Astrocyte of the spinal cord (primary cell): ENCODE measurements at places on chromosomes 11 and 22.

- no peak for DNase-seq
Observed at GRCh38 chr11:115630214-115630613, 126.0 kb upstream of the CADM1 start.

- peak; percentile 39 for DNase-seq
Observed at GRCh38 chr11:726278-727220, 20.5 kb downstream of the EPS8L2 start.

- DNase-seq, result no peak
Observed at GRCh38 chr11:43853781-43854180, 26.9 kb upstream of the ALKBH3 start.

DNA sequence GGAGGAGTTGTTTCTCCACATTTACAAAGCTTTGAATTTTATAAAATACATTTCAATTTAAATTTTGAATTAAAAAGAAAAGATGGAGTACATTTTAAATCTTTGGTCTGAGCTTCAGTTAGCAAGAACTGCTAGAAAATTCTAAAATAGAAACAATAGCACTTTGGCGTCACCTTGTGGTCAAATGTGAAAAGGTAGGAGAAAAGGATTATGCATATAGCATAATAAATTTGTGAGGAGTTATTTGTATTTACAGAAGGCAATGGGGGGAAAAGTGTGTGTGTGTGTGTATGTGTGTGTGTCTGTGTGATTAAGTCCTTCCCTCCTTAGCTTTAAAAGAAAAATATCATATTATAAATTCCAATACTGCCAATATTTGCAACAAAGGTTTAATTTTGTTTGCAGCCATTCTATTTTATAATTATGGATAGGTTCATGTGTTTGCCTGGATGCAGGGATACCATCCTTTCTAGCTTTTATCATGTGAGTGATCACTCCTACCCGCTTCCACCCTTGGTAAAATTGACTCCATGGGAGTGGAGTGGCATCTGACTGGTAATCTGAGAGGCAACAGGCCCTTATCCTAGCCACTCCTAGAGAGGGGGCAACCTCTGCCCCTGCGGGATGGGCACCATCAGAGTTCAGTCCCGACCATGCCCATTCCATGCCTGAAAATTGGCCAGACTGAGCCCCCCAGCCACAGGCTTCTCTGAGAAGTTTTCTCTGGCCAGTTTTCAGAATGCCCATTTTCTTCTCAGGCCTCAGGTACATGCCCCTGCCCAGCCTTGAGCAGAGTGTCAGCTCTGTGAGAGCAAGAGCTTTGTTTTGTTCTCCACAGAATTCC lies 13.6 kb upstream of the LGR4 start:
- peak; percentile 75 for DNase-seq

GRCh38 chr11:68361702-68362101 lies 49.3 kb downstream of the LRP5 start:
- no peak for DNase-seq

DNA sequence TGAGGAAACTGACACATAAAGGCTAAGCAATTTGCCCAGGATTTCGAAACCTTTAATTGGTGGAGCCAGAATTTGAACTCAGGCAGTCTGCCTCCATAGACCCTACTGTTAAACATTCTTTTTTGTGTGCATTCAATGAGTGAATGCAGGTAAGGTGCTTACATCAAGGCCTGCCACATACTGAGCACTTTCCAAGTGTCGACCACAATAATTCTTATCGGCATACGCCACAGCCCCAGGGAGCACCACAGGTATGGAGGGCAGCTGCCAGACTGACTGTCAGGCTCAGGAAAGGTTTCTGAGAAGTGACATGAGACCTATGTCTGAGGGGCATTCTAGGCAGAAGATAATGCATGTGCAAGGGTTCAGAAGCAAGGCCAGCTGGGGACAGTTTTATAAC lies 334.7 kb upstream of the NARS2 start:
- DNase-seq, result no peak

GRCh38 chr11:60872961-60873524 lies 5.7 kb downstream of the ZP1 start:
- peak; percentile 93 for DNase-seq

DNA sequence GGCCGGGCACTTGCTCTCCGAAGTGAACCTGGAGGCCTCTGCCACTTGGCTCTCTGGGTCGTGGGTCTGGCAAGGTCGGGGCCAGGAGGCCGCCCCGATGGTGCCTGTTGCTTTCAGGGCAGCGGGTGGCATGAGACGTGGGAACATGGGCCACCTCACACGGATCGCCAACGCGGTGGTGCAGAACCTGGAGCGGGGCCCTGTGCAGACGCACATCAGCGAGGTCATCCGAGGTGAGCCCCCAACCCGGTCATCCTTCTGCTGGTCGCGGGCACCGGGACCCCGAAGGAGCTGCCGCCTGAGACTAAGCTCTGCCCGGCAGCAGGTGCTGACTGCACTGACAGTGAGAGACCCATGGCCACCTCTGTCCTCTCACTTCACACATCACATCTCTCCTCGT lies 40.0 kb downstream of the SBF1 start:
- no peak for DNase-seq

DNA sequence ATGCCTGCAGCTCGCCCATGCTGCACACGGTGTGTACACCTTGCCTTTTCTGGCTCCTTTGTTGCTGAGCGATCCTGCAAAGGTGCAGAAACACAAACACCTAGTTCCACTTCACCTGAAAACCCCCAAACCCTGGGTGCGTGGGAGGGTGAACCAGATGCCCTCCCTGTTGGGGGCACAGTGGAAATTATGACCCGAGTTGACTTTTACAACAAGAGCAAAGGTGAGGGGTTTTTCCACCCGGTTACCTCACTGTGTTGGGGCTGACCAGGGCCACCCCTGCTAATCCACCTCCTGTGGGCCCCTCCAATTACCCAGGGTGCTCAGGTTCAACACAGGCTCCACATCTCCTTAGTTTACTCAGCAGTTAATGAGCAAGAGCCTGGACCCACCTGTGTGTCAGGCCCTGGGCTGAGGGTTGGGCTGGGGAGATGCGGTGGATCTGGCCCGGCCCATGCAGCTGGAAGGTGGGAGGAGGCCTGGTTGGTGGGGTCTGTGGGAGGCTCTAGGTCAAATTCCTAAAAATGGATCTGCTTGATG lies 42.1 kb downstream of the LRRC32 start:
- DNase-seq, result no peak

DNA sequence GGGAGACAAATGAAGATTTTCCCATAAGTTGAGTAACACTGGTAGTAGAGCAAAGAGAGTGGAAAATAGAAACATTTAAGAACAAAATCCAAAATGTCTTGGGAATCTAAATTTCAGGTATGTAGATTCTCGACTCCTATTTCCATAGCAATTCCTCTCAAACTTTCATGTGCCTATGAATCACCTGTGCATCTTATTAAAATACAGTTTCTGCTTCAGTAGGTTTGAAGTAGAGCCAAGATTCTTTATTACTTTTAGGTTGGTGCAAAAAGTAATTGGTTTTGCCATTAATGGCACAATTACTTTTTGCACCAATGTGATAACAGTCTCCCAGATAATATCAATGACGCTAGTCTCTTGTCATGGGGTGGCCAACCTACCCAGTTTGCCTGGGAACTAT lies 115.3 kb upstream of the SLC5A12 start:
- no peak for DNase-seq

GRCh38 chr22:20403779-20404140 lies 9.8 kb downstream of the ZNF74 start:
- no peak for DNase-seq

DNA sequence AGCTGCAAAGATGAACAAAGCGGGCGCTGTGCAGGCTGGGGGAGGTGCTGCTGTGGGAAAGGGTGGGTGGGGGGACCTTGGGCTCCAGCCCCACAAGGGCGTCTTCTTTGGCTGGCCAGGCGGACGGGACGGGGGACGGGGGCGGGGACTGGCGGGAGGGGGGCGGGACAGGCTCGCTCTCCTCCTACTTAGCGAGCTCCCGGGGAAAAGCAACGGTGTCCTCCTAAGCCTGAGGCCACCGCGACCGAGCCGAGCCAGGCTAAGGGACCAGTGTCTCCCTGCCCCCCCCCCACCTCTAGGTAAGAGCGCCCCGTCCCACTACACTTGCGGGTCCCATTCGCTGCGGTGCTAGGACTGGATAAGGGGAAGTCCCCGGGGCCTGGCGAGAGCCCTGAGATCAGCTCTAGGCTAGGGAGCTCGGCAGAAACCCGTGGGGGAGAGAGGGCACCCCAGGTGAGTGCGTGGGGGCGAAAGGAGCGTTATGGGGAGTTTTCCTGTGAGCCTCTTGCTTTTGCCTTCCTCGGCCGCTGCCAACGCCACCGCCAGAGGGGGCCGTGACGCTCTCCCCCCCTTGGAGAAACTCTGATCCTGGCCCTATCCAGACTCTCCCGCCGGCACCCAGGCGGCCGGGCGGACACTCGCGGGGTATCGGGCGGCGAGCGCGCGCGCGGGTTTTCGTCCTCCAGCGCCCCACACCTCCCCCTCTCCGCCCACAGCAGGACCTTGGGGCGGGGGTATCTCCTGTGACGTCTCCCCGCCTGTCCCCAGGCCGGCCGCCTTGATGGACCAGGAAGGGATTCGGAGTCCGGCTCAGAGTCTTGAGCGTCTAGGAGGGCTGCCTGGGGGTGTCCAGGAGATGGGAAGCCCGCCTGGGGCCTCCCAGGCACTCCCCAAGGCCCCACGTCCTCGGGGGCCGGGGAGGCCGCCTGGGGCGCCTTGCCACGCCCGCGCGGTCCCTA lies at the start of gene PHLDB1:
PHLDB1 (plus strand) TSS at position 215 of the 959 bp plus-strand sequence. CDS start 6,222 bp downstream, outside the sequence.
- DNase-seq, result peak; percentile 70

GRCh38 chr22:37965940-37966664 lies 12.6 kb downstream of the POLR2F start:
- DNase-seq, result peak; percentile 49

DNA sequence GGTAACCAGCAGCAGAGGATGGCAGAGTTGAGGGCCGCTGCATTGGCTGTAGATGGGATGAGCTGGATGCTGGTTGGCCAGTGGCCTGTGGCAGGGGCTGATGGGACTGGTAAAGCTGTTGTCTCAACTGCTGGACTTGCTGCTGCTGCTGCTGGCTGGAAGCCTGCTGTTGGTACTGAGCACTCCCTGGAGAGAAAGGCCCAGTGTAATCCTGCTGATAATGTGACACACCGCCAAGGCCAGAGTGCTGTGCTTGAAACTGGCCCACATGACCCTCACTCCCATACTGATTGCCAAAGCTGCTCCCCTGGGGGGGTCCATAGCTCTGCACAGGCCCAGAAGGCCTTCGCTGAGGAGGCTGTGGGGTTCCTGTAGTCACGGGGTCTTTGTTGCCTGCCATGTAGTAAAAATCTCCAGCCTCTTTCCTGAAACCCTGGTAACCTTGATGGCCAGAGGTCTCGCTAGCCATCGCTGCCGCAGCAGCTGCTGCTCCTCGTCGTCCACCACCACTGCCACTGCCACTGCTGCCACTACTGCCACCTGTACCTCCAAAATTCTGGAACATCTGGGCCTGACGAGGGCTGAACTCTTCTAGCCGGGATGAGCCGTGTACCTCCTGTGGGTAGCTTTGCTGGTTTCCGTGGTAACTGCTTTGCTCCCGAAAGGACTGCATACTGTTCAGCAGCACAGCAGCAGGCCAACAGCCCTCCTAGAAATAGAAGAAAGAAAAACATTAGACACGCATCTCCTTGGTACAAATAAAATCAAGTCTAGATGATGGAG lies 55.6 kb downstream of the TCF20 start:
- DNase-seq, result peak; percentile 58

DNA sequence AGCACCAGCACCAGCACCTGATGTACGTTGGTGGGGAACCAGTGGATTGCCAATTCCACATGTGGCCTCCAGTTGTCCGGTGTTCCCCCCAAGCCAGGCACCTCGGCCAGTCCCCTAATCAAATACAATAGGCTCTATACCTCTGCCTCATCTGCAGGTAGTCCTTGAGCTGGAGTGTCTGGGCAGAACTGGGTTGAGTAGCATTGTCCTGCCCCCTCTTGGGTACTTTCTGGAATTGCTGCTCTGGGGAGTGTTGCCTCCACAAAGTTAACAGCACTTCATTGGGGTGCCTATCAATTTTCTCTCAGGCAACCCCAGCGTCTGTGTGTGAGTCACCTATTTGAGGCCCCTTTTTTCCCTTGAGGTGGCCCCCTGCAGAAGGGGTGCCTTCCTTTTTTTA lies 413.0 kb upstream of the LARGE1 start:
- DNase-seq, result no peak

- DNase-seq, result no peak
Observed at GRCh38 chr11:112297248-112297866, 36.7 kb upstream of the PLET1 start.

- DNase-seq, result no peak
Observed at GRCh38 chr11:16153951-16154350, 202.4 kb downstream of the SOX6 start.

DNA sequence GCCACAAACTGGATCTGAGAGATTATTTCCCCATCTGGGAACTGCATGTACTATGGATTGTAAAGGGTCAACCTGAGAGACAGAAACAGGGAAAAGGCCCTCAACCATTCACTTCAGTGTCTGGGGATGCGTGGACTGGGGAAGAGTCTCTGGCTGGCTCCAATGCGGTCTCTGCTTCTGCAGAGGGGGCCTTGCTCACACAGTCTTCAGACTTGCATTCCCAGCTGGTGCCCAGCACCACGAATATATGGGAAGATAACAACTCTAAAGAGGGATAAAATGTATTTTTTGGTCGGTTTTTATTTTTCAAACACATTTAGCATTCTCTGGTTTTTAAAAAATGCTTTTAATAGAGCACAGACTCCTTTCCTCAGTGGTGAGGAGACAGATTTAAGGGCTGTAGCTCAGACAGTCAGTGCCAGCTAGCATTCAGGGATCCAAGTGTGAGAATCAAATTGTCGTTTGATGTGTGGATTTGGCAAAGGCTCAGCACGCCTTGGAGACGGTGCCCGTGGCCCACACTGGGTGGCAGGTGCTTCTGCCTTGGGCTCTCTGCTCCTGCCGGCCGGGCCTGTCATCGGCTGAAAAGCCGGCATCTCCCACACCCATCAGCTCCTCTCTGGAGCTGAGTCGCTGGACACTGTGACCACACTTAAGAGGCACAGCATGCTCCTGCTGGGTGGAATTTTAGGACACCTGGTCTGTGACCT lies 8.0 kb upstream of the EFCAB6 start:
- no peak for DNase-seq

DNA sequence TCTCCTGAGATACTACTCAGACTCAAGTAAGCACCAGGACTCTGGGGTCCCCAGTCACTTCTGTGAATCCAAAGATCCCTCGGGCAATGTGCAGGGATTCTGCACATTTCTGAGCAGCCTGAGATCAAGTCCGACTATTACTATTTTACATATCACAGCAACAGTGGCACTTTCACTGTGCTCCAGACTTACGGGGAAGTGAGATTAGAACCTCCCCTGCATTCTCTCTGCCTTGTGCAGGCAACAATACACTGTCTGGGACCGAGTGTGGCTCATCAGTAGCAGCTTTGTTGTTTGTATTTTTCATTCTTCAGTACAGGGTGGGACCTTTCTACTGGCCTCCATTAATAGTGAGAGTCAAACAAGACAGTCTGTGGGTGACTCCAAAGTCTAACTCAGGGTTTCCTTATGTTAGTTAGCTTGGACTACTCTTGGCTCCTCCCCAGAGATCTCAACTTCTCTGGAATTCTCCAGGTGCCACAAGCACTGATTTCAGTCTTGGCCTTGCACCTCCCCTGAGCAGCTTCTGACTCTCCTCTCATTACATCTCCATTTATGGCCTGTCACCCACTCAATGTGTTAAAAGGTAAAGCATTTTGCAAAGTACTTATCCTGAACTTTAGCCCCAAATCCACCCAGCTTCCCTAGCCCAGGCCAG lies 76.2 kb upstream of the TOP3B start:
- DNase-seq, result no peak
